ENCODE measurements at places on chromosomes 4 and X.

- DNase-seq, result no peak
Measured at GRCh38 chr4:30939684-30940083, 219.5 kb downstream of the PCDH7 start.

DNA sequence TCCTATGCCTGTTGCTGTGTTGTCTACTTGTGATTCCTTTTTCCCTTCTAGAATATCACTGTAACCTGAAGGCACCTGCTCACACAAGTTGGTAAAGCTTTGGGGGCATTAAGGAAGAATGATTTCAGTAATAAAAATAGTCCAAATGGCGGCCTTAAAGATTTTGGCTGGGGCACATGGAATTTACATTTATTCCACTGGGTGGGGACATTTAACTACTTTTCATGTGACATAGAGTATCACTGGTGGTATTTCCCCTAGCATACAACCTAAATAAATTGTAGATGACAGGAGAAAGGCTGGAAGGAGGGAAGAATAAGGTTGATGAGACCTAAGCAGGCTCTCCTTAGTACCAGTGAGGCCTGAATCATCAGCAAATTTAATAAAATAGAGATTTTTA lies 121.8 kb upstream of the EDA2R start:
- DNase-seq, result no peak

DNA sequence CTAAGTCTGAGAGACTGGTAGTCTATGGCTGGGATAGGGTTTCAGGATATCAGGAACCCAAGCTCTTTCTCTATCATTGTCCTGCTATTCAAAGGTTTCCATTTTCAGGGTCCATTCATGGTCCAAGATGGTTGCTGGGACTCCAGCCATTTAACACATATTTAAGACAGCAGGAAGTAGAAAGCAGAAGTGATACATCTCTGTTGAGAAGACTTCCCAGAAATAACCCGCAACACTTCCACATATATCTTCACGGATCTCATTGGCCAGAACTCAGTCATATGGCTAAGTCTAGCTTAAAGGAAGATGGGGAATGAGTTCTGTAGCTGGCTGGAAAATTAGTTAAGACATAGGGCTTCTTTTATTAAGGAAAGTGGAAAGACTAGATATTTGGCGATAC lies 23.8 kb downstream of the CTSO start:
- DNase-seq, result no peak

GRCh38 chr4:128955751-128956150 lies 137.6 kb downstream of the SCLT1 start:
- DNase-seq, result no peak

DNA sequence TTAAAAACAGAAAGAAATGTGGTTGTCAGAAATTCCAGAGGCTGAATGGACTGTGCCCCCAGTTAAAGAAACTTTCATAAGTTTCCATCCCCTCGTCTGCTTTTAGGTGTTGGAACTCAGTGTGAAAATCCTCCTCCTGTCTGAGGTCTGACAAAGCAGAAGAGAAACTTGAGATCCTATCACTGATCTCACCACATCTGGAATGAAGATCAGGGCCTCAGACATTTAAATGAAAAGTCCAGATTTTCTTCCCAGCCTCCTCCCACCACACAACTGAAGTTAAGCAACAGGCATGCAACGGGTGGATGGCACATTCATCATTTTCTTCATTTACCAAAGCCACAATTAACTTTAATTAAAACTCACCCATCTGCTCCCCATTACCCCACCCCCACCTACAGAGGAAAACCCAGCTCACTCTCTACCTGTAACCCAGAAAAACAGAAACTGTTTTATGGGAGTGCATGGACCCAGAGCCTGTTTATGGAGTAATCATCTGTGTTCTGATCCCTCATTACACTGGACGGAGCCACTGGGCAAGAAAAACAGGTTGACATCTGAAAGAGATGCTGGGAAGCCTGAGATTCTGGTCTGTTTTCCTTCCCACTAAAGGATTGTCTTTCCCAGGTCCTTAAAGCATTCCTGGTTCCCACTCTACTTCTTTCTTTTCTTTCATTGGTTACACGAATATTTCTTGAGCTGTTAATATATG lies 58.1 kb upstream of the HOPX start:
- no peak for DNase-seq

DNA sequence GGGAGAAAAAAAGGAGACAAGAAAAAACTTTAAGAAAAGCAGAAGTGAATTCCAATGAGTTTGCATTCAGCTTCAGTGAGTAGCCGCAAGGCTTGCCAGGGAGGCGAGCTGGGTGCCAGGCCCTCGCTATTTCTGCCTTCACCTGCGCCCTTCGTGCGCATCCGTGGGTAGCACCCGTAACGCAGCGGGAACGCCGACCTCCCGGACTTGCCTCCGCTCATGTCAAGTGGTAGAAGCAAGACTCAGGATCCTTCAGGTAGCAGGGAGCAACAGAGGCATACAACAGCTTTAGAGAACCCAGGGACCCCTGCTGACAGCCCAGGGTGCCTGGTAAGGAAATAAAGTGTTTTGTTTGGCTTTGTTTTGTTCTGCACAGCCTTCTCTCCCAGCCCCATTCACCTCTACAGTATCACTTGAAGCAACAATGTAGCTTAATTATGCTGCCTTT lies 140.0 kb upstream of the BCOR start:
- DNase-seq, result no peak

Measured in T-helper 22 cell (primary cell).